ENCODE measurements at places on chromosomes 13 and 19.
A peak's percentile ranks its signal among the peaks of the same experiment; 100 is the strongest.

DNA sequence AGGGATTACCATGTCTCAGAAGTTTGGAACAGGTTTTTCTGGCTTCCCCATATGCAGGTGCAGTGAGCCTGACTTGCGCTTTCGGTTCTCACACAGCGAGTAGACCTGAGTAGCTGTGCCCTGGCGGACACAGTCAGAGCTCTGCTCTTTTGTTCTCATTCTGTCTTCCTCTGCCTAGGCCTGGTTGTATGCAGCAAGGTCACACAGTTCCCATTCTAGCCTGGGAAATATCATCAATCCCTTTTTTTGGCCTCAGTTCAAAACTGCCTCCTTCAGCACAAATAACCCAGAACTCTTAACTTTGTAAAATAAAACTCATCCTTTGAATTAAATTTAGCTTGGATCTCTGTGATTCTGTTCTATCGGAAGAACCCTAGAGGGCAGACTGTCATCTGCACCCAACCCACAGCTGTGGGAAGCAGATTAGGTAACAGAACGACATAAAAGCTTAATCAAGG lies 10.2 kb downstream of the OXGR1 start:
- H3K4me1 ChIP-seq: peaks cover 5% of the 10 kb centered on the region
- H3K27ac ChIP-seq: peak overlapping the region; percentile 51
- no peak for DNase-seq
- no peaks in the 10 kb centered on the region for H3K36me3 ChIP-seq

DNA sequence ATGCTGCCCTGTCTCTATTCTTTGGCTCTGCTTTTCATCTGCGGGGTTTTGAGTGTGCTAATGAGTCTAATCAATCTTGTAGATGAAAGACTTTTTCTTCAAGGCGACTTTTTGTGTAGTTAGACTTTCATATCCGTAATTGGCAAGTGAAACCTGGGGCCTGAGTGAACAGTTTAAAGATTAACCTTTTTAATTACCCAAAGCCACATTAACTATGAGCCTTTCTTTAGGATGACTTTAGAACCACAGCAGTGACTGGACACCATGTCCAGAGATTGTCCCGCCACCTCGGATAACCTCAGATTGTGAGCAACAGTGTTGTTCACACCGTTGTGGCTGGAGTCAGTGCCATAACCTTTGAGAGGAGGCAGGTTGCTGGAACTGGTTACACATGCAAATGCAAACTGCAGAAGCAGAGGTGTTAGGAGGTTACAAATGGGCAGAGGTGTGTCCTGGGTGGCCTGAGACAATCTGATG lies 58.7 kb downstream of the SIAH3 start:
- H3K27ac ChIP-seq: no peak overlapping the region
- no peaks in the 10 kb centered on the region for H3K4me1 ChIP-seq
- no peak for DNase-seq
- H3K36me3 ChIP-seq: no peaks in the 10 kb centered on the region

- H3K4me1 ChIP-seq: no peaks in the 10 kb centered on the region
- H3K27me3 ChIP-seq: no peaks in the 10 kb centered on the region
- H3K4me3 ChIP-seq: no peak overlapping the region
- no peak for DNase-seq
Observed at GRCh38 chr13:95035311-95036109, 265.7 kb downstream of the ABCC4 start.

DNA sequence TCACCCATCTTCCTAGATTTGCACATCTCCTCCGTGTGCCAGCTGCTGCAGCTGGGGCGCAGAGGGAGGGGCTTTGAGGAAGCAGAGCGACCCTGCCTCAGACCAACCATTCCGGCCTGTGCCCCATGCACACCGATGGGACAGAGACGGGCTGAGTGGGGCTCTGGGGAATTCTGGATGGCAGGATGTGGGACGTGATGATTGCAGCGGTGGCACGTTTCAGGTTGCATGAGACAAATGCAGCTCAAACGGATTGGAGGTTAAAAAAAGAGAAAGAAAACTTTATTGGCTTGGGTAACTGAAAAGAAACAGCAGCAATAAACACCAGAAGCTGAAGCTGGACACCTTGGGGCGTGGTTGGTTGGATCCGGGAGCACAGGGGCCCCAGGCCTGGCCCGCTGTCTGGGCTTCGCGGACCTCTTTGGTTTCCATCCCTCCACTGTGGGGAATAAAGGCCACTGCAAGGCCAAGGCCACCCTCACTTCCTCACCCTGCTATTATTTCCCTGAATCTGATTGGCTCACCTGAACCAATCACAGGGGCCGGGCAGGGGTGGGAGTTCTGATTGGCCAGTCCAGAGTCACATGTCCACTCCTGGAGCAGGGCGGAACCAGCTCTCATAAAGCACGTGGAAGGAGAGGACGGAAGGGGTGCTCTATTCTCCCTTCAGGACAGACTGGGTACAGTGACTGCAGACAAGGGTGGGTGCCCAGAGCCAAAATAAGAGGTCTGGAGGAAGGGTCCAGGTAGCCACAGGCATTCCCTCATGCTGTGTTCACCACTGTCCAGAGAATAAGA lies 6.1 kb upstream of the ZNF787 start:
- H3K4me1 ChIP-seq: peaks cover 11% of the 10 kb centered on the region
- DNase-seq: no peak
- H3K4me3 ChIP-seq: no peak overlapping the region
- H3K27ac ChIP-seq: no peak overlapping the region
- H3K36me3 ChIP-seq: no peaks in the 10 kb centered on the region
- no peaks in the 10 kb centered on the region for H3K27me3 ChIP-seq

DNA sequence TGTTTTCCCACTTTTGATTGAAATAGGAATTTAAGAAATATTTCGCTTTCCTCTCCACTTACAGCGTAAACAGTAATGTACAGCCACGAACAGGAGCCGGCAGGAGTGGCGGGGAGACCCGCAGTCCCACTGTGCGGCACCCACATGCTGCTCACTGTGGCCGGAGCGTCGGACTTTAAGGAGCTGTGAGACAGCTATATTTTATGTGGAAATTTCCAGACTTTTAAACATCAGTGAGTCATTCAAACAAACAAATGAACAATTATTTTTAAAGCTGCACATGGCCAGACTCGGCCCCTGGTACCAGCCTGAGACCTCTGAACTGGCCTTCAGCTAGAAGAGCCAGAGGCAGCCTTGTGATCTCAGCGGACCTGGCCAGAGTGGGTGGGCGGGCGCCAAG lies 52.5 kb downstream of the CRYL1 start:
- no peaks in the 10 kb centered on the region for H3K27me3 ChIP-seq
- no peaks in the 10 kb centered on the region for H3K4me1 ChIP-seq
- peaks cover 6% of the 10 kb centered on the region for H3K36me3 ChIP-seq
- peak; percentile 75 for DNase-seq
- no peak overlapping the region for H3K4me3 ChIP-seq

DNA sequence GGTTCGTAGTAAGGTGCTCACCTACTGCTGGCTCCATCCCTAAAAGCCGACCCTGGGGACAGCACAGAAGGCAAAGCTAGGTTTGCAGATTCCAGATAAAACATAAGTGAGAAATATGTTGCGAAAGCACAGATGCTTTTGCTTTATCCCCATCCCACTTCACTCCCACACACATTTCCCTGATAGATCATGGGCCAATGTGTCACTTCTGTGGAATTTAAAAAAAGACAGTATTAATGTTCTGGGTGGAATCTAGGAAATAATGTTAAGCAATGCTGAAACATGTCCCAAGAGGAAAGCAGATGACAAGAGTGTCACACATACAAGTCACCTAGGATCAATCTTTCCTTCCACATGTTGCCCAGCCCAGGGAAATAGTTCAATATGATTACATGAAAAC lies 661.0 kb upstream of the MIR17HG start:
- no peaks in the 10 kb centered on the region for H3K27me3 ChIP-seq
- no peaks in the 10 kb centered on the region for H3K36me3 ChIP-seq
- H3K27ac ChIP-seq: no peak overlapping the region
- no peaks in the 10 kb centered on the region for H3K4me1 ChIP-seq
- no peak overlapping the region for H3K4me3 ChIP-seq
- DNase-seq: no peak

DNA sequence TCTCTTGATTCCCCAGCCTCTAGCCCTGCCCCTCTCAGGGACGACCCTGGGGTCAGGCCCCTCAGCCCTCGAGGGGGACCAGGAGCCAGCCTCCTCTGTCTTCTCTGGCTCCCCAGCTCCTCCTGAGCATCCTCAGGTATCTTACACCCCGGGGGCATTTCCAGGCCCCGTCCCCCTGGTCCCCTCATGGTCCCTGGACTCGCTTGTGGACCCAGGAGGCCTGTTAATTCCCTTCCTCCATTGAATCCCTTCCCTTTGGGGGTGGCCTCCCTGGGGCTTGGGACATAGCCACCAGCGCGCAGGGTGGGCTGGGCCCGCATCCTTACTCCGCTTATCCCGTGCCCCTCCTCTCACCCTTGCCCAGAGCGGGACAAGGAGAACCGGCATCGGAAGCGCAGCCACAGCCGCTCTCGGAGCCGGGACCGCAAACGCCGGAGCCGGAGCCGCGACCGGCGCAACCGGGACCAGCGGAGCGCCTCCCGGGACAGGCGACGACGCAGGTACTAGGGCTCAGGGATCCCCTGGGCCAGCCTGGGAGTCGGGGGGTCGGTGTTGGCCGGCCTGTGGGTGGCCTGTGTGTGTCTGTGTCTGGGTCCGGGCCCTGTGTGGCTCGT lies 4.1 kb downstream of the U2AF2 start:
- DNase-seq: no peak
- peaks cover 55% of the 10 kb centered on the region for H3K4me1 ChIP-seq
- no peak overlapping the region for H3K27ac ChIP-seq
- H3K27me3 ChIP-seq: no peaks in the 10 kb centered on the region
- peaks cover 56% of the 10 kb centered on the region for H3K36me3 ChIP-seq

- no peak for DNase-seq
- H3K27ac ChIP-seq: no peak overlapping the region
- H3K27me3 ChIP-seq: peaks cover 68% of the 10 kb centered on the region
- no peak overlapping the region for H3K4me3 ChIP-seq
- H3K36me3 ChIP-seq: no peaks in the 10 kb centered on the region
- peaks cover 27% of the 10 kb centered on the region for H3K4me1 ChIP-seq
Observed at GRCh38 chr13:112062571-112063570, 4.1 kb upstream of the SOX1 start.

DNA sequence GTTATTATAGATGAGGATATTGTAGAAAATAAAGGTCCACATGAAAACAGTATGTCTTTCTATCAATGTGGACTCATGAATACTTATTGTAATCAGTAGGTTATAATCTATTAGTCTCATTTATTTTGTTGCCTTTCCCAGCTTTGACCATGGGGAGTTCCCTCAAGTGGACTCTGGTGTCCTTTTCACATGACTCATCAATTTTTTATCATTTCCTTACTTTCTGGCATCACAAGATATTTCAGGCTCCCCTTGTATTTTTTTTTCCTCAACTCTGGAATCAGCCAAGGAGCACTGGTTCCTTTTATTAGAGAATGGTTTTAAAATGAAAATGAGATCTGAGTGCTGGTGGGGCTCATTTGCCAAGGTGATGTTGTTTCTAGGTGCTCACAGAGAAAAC lies 63.4 kb upstream of the DIAPH3 start:
- no peak overlapping the region for H3K27ac ChIP-seq
- peaks cover 9% of the 10 kb centered on the region for H3K4me1 ChIP-seq
- no peaks in the 10 kb centered on the region for H3K36me3 ChIP-seq
- no peak for DNase-seq

All from esophagus muscularis mucosa (tissue), 4 donors.